ENCODE measurements at places on chromosomes 11 and 22.

DNA sequence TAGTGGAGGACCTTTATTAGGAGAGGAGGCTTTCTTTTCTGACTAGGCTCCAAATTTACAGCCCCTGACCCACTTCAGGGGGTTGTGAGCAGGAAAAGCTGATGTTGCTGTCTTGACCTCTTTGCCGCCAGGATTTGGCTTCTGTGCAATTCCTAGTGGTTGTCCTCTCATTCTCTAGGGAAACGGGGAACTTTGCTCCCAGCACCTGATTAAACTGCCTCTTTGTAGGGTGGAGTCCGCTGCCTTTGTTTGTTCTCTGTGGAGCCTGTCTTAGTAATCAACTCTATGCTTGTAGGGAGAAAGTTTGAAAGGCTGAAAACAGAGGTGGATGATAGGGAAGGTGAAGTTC is 16.3 kb downstream of the CTNND1 start:
- no peak for DNase-seq

DNA sequence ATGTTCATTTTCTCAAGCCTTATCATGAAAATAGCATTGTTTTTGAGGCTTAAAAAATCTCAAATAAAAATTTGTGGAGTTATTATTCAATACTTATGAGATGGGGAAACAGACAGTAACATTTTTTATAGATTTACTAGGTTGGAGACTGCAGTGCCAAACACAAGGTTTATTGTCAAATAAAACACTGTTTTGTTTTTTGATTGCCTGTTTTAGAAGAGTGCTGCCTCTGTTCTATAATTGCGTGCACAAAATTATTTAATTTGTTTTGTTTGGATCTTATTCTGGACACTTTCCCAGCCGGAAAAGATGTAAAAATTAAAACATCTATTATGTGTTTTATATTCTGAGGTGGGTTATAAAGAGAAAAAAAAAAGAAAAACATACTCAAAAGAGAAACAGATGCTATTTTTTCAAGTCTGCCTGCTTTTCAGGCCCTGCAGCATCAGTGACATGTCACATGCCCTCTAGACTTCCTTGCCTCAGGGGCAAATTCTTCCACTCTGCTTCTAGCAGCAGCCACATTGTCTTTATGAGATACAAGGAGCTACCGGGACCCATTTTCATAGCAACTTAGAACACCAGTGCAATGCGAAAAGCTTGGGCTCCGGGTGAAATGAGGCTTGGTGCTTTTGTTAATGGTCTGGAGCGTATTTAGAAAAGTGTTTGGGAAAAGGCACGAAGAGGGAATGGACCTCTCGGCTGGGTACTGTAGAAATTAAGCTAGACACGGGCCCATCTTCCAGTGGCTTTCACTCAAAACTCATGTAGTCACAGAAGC is 77.5 kb downstream of the EFCAB6 start:
- no peak for DNase-seq

DNA sequence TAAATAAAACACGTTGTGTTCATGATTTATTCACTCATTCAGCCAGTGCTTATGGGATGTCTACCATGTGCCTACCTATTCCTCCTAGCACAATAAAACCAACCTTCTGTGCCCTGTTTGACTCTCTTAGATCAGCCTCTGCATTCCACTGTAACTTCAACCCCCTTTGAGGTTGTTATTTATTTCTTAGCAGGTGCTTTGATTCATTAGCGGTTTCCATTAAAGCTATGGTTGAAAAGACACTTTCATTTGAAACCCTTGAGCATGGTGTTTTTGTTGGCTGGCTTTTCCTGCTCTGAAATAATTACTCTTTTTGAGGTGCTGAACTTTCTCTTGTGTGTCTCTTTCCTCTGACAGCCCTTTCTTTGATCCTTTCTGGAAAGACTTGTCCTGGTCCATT is 570.6 kb upstream of the LARGE1 start:
- DNase-seq: no peak

GRCh38 chr11:65975771-65976170 is 14.2 kb downstream of the SART1 start:
- no peak for DNase-seq

DNA sequence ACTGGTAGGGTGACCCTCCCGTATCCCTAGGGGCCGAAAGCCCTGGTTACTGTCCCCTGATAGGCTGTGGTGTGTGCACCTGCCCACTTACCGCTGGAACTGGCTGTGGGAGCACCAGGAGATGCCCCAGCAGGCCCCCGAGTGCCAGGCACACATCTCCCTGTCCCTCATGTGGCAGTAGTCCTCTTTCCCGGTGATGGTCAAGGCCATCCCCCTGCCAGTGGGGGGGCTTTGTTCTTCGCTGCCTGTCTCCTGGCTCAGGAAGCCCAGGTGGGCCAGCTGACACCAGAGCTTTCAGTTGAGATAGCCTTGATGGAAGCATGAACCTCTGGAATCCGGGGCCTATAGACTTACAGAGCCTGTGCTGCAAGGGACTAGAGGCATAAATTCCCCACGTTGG is 100.5 kb downstream of the MPPED1 start:
- no peak for DNase-seq

GRCh38 chr11:47879259-47880158 is 31.4 kb upstream of the NUP160 start:
- no peak for DNase-seq

- DNase-seq: peak; percentile 44
Measured at GRCh38 chr11:46119352-46120216, 1.7 kb downstream of the PHF21A start.

DNA sequence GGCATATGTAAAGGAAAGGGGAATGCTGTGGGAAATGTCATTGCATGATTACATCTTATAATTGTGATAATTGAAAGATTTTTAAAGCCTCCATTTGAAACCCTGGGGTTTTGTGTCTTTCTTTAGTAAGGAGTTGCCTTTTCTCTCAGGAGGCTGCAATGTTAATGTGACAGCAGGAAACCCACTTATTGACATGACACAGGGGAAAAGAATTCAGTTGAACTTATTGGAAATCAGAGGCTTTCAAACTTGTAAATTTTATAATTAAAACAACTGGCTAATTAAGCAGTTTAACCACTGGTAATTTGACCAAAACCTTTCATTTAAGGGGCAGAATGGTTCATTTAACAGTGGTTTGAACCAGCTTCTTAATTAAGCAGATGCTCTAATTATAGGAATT is 31.2 kb downstream of the MRPL48 start:
- DNase-seq: no peak
